ENCODE measurements at places on chromosomes 3 and 15. TPM values are rescaled to one million over a fixed set of nuclear protein-coding genes. Genes with fewer than 3 reads are reported as not detected.

- no peak for DNase-seq
These were observed 78.3 kb upstream of the MLF1 start for GRCh38 chr3:158492685-158493084.

DNA sequence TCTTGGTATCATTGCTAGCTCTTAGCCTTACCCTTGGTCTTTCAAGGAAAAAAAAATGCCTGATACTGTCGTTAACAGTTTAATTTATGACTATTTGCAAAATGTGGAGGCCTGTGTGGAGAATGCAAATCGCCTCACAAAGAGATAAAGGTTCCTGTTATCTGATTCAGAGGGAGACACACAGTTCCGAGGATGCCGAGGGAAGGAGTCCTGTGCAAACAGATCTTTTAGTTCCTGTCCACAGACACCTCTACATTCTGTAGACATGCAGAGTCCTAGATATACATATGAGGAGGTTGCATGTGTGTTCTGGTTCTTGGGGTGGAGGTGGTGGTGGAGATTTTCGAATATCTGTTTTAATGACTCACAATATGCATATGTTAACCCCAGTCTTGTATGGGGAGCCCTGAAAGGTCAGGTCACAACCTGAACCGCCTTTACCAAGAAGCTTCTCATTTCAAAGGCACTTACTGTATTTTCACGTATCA lies 5.7 kb downstream of the NR2F2 start:
- DNase-seq: no peak

DNA sequence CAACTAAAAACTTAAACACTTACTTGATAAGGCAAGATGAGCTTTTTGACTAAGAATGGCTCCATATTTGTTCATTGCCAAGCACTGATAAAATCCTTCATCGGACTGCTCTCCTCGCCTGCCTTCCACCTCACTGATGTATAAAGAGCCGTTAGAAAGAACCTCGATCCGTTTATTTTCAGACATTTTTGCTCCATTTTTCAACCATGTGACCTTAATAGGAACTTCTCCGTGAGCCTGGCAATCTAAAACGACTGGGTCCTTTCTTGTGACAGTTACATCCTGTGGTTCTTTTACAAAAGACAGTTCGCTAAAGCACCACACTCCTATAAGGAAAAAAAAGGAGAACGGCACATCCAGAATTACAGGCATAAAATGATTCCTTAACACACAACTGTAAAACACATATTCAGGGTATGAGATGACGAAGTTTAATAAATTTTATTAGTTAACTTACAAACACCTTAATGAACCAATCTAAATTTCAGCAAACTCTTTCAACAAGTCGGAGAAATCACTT lies 2.5 kb downstream of the PRTG start:
- DNase-seq: no peak

DNA sequence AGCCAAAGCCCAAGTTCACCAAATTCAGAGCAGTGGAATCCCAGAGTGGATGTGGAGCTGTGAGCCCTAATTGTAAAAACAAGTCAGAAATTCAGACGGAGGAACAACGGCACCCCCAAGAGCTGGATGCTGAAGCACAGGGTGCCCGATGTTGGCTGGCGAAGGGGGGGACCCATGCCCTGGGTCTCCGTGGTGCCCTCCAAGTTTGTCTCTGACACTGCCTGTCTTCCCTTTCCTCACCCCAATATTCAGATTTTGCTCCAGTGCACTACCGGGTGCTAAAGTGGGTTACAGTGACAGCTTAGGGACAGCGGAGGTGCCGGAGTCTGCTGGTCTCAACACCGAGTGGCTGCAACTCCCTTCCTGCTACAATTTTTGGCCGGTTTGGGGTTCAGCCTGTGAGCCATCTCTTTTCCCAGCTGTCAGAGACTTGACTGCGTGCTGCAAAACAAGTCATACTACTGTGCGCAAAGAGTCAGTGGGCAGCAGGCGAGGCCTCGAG lies 6.6 kb downstream of the GRIP2 start:
- no peak for DNase-seq

- no peak for DNase-seq
These were observed 144.1 kb downstream of the FEZF2 start for GRCh38 chr3:62229211-62229610.

GRCh38 chr3:52685285-52685708 lies 416 bp downstream of the PBRM1 start:
- peak; percentile 76 for DNase-seq

DNA sequence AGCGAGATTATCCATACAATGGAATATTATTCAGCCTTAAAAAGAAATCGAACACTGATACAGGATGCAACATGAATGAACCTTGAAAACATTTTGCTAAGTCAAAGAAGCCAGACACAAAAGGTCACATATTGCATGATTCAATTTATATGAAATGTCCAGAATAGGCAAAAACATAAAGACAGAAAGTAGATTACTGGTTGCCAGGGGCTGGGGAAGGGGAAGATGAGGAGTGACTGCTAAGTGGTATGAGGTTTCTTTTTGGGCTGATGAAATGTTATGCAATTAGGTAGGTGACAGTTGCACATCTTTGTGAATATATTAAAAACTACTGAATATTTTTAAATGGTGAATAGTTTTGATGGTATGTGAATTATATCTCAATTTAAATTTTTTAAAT lies 38.3 kb downstream of the LRRFIP2 start:
- DNase-seq: no peak

DNA sequence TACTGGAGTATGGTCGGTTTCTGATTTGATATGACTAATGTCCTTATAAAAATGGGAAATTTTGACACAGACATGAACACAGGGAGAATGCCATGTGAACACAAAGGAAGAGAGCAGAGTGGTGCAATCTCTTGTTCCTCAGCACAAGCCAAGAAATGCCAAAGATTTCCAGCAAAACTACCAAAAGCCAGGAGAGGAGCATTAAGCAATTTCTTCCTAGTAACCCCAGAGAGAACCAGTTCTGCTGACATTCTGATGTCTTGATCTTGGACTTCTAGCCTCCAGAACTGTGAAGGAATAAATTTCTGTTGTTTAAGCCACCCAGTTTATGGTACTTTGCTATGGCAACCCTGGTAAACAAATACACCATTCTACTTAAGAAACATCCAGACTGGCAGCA lies 227.8 kb upstream of the MRPL3 start:
- DNase-seq: no peak

GRCh38 chr15:83014205-83014653 lies 2.8 kb upstream of the C15orf40 start:
- no peak for DNase-seq

DNA sequence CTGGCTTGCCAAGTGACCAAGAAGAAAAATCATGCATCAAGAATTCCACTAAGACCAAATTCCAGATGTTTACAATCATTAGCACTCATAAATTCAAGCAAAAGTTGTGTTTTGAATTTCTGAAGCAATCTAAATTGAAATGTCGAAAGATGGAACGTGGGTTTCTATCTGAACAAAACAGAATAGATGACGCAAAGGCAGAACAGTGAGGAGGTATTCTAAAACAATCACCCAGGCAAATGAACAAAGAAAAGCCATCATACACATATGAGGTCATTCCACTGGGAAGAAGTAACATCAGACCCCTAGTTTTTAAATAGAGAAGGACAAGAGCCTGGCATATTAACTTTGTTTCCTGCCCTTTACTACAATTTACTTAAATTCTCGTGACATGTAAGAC lies 58.0 kb downstream of the MCF2L2 start:
- no peak for DNase-seq

- DNase-seq: no peak
These were observed 10.6 kb upstream of the ETV5 start for GRCh38 chr3:186119499-186119898.

GRCh38 chr15:60528530-60528929 lies 49.6 kb upstream of the ICE2 start:
- DNase-seq: no peak

DNA sequence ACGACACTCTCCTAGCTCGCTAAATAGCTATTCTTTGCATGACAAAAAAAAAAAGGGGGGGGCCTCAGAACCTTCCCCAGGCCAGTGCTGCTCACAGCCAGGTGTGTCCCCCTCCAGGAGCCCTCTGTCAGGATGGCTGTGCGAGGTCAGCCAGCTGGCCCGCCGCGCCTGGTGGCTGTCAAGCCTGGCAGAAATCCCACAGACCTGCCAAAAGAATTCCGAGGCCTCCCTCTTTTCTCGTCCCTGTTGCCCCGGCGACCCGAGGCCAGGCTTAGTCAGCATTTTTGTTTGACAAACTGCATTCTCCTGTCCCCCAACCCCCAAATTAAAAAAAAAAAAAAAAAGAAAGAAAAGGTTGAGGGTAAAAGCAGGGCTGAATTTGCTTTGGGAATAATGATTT lies 61.9 kb downstream of the TM4SF4 start:
- no peak for DNase-seq

- DNase-seq: no peak
These were observed 311.4 kb downstream of the UNC13C start for GRCh38 chr15:54289590-54290136.

GRCh38 chr3:127786353-127787070 lies 35.8 kb downstream of the MGLL start:
- DNase-seq: no peak

DNA sequence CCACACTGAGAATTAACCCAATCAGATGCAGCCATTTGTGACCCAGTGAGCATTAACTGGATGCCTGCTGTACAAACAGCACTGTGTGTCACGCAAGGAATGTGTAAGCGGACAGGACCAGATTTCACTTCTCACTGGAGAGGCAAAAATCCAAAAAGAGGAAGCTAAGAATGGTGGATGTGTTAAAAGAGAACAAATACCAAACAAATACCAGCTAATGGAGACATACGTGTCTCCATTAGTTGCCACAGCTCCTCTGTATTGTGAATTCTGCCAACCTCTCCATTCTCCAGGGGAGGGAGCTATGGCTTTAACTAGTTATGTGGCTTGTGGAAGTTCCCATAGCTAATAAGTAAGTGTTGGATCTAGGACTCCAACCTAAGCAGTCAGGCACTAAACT lies 2.6 kb downstream of the LTF start:
- DNase-seq: no peak

GRCh38 chr3:195227871-195228270 lies 43.1 kb downstream of the XXYLT1 start:
- DNase-seq: no peak

The C3orf22 gene
- total RNA-seq: not detected

The PSTPIP1 gene
- total RNA-seq: 169 TPM

The NXPE3 gene
- 18.1 TPM for total RNA-seq

The ALS2CL gene
- total RNA-seq: 0.44 TPM

The ZKSCAN7 gene
- total RNA-seq: 0.83 TPM

Data from activated T-helper 2 cell treated with anti-CD3 and anti-CD28 coated beads, Interferon-gamma antibody, Interleukin-2, Interleukin-4, amounts not matched to agents 10 μg/mL and 5 μg/mL and 100 μg/mL, durations not matched to agents 14 hours and 24 hours and 36 hours (primary cell).